ENCODE measurements at places on chromosomes 11 and 22. TPM values are rescaled to one million over a fixed set of nuclear protein-coding genes. Genes with fewer than 3 reads are reported as not detected.

The GLYAT gene
- not detected for total RNA-seq

The GGTLC2 gene
- total RNA-seq = not detected

DNA sequence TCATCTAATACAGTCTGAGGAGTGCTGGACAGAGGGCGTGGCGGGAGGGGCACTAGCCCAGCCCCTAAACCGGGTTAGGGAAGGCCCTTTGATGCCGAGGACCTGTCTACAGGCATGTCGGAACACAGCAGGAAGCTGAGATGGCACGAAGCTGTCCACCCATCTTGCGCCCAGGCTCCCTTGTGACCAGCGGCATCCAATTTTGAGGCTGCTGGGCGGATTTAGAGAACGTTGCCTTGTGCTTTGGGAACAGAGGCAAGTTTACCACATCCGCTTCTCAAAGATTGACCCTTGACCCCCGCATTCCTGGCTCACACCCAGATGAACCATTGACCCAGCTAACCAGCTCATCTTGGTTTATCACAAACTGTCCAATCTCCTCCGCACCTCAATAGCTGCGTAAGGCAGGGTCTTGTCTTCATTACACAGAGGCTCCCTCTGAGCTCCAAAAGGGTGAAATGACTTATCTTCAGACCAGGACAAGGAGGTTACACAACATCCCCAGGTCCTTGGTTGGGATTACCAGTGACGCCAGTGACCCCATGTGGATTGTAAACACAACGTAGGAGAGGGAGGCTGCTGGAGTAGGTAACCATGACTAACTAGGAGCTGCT, 4.5 kb downstream of the FAM83F start:
- H3K27ac ChIP-seq = no peak overlapping the region
- H3K36me3 ChIP-seq = no peaks in the 10 kb centered on the region
- peaks cover 30% of the 10 kb centered on the region for H3K27me3 ChIP-seq
- no peak overlapping the region for H3K4me3 ChIP-seq
- DNase-seq = no peak

GRCh38 chr11:128465531-128465930, 121.8 kb downstream of the ETS1 start:
- H3K27me3 ChIP-seq = no peaks in the 10 kb centered on the region
- H3K4me1 ChIP-seq = peaks cover 99% of the 10 kb centered on the region
- H3K36me3 ChIP-seq = peaks cover 94% of the 10 kb centered on the region
- H3K4me3 ChIP-seq = peak overlapping the region; percentile 83
- H3K27ac ChIP-seq = peak overlapping the region; percentile 95

DNA sequence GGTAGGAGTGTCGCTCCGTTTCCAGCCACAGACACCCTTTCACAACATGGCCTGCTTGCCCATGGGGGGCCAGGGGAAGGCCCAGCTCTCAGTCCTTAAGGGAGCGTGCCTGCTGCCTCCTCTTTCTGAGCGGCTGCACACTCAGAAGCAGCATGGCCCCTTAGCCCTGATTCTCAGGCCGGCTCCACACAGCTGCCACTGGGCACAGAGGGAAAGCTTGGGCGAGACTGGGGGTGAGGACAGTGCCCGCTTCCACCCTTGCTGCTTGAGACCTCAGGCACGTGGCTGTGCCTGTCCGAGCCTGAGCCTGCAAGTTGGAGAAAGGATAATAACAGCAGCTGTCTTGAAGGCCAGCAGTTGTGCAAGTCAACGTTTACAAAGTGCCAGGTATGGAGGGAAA, 416.3 kb downstream of the SHANK2 start:
- no peak overlapping the region for H3K4me3 ChIP-seq
- H3K36me3 ChIP-seq = no peaks in the 10 kb centered on the region
- no peak for DNase-seq
- H3K27me3 ChIP-seq = no peaks in the 10 kb centered on the region
- no peaks in the 10 kb centered on the region for H3K4me1 ChIP-seq

DNA sequence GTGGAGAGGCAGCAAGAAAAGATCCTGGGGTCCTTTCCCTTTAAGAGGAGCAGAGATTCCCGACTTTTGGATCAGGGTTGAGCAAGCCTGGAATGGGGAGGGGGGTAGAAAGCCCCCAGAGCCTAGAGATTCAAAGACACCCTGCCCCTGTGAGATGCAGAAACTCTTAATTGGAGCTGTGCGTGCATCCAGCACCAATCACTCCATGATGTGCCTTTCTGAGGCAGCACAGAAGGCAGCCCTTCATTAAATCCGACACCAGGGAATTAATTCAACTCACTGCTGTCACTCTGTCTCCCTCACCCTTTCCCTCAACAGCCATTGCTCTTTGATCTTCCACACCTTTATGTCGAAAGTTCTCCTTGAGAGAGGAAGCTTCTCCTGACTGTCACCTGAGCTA, 43.0 kb downstream of the DSCAML1 start:
- H3K27ac ChIP-seq = no peak overlapping the region
- no peak for DNase-seq
- H3K36me3 ChIP-seq = no peaks in the 10 kb centered on the region
- no peaks in the 10 kb centered on the region for H3K4me1 ChIP-seq

DNA sequence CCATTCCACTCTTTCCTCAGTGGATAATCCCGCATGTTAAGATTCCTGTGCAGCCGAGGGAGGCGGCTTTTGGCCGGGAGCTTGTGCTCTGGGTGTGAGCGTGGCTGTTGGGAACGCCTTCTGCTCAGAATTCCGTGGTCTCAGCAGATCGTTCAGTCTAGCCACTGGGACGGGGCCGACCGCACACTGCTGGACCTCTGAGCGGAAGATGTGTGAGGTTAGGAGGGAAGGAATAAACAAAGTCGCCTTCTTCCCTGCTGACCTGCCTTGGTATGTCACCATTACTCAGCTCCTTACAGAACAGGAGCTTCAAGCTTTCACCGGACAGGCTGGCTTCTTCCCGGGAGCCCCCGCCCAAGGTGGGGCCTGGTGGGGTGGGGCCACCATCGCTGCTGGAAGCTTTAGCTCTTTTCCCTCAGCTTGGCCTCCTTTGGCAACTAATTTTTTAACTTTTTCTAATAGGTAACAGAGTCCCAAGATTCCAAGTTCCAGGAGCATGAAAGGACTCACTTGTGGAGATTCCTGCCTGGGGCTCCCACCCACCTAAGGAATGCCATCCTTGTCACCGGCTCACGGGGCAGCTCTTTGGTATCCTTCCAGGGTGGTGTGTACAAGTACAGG, 22.5 kb upstream of the SEPTIN5 start:
- no peaks in the 10 kb centered on the region for H3K27me3 ChIP-seq
- no peaks in the 10 kb centered on the region for H3K4me1 ChIP-seq
- H3K36me3 ChIP-seq = no peaks in the 10 kb centered on the region
- H3K4me3 ChIP-seq = no peak overlapping the region
- H3K27ac ChIP-seq = no peak overlapping the region
- DNase-seq = no peak

GRCh38 chr11:119339589-119340334, 921 bp downstream of the C1QTNF5 start:
- peaks cover 36% of the 10 kb centered on the region for H3K27me3 ChIP-seq
- peaks cover 22% of the 10 kb centered on the region for H3K36me3 ChIP-seq
- DNase-seq = no peak
- no peak overlapping the region for H3K4me3 ChIP-seq
- no peak overlapping the region for H3K27ac ChIP-seq
- H3K4me1 ChIP-seq = peaks cover 39% of the 10 kb centered on the region

DNA sequence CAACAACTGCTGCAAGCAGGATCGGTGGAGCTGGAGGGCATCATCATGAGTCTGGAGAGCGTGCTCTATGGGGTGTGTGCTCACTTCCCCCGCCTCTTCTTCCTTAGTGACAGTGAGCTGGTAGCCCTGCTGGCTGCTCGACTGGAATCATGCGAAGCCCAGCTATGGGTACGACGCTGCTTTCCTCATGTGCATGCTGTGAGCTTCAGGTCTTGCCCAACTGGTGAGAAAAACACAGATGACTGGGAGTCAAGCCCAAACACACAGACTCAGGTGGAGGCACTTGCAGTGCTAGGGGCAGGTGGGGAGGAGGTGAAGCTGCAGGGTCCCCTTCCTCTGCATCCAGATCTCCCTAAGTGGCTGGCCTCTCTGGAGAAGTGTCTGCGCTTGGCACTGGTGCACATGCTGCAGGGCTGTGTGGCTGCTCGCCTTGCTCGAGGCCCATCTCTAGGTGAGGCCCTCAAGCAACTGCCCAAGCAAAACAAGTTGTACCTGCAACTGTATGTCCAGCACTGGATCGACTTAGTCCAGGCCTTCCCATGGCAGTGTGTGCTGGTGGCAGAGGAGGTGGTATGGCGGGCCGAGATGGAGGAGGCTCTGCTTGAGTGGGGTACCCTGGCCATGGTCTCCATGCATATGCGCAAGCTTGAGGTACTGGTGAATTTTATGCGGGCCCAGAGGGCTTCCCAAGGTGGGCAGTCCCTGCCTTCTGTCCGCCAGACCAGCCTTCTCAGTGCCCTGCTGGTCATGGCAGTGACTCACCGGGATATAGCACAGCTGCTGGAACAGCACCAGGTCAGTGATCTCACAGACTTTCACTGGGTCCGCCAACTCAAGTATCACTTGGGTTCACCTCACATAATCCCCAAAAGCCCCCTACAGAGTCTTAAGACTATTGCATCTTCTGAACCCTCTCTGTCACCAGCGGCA, 48.1 kb downstream of the DNHD1 start:
- no peaks in the 10 kb centered on the region for H3K27me3 ChIP-seq
- no peak overlapping the region for H3K4me3 ChIP-seq
- H3K4me1 ChIP-seq = peaks cover 26% of the 10 kb centered on the region
- peaks cover 17% of the 10 kb centered on the region for H3K36me3 ChIP-seq
- no peak for DNase-seq

- no peak overlapping the region for H3K27ac ChIP-seq
- no peaks in the 10 kb centered on the region for H3K36me3 ChIP-seq
- peaks cover 2% of the 10 kb centered on the region for H3K27me3 ChIP-seq
Observed at GRCh38 chr22:38767313-38767712, 11.5 kb upstream of the SUN2 start.

GRCh38 chr11:66311470-66311964, 5.3 kb downstream of the CD248 start:
- H3K4me3 ChIP-seq = peak overlapping the region; percentile 95
- peak overlapping the region; percentile 94 for H3K27ac ChIP-seq
- H3K4me1 ChIP-seq = peaks cover 14% of the 10 kb centered on the region
- H3K27me3 ChIP-seq = peaks cover 3% of the 10 kb centered on the region
- no peak for DNase-seq

GRCh38 chr11:127710831-127711230, 710.3 kb upstream of the KIRREL3 start:
- no peak for DNase-seq
- no peak overlapping the region for H3K27ac ChIP-seq
- no peaks in the 10 kb centered on the region for H3K36me3 ChIP-seq
- no peaks in the 10 kb centered on the region for H3K27me3 ChIP-seq

Data from activated T-helper 1 cell treated with anti-CD3 and anti-CD28 coated beads, Interleukin-12 subunit alpha, Interleukin-12 subunit beta, Interleukin-2, Interleukin-4 antibody, amounts not matched to agents 30 ng/mL and 10 ng/mL and 1 ng/mL, durations not matched to agents 14 hours and 24 hours and 36 hours (primary cell).